ENCODE measurements at places on chromosomes 11 and 22. TPM values are rescaled to one million over a fixed set of nuclear protein-coding genes. Genes with fewer than 3 reads are reported as not detected.

Gene CNGA4
- 0.41 TPM for total RNA-seq

Gene TTC36
- total RNA-seq = 2.4 TPM

Gene ARHGAP20
- total RNA-seq = 47.3 TPM

Gene BRSK2
- total RNA-seq = 35.9 TPM

Gene APIP
- total RNA-seq = 37.9 TPM

Gene SAA2
- 0.41 TPM for total RNA-seq

Gene TRPM5
- not detected for total RNA-seq

Gene DDIAS
- 1.6 TPM for total RNA-seq

Gene MMP12
- total RNA-seq = not detected

Gene DBX1
- not detected for total RNA-seq

DNA sequence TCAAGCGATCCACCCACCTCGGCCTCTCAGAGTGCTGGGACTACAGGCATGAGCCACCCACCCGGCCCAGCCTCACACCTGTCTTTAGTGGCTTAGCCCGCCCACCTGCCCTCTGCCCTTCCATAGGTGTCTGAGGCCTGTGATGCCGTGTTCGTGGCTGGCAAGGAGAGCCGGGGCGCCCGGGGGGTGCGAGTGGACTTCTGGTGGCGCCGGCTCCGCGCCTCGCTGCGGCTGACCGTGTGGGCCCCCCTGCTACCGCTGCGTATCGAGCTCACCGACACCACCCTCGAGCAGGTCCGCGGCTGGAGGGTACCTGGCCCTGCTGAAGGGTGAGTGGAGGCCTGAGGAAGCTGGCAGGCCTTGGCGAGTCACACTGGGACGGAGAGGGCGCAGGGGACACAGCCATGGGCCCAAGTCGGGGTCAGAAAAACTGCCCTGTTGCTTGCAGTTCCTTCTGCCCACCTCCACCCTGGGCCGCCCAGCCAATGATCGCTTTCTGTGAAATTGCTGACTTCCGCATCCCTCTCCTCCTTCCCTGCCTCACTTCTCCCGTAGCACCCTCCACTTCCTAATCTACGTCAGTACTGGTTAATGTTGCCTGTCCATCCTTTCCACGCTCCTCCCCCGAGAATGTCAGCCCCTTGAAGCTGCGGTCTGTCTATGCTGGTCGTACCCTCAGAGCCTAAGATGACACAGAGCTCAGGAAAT is 9.3 kb downstream of the TMEM132A start:
- DNase-seq = no peak

DNA sequence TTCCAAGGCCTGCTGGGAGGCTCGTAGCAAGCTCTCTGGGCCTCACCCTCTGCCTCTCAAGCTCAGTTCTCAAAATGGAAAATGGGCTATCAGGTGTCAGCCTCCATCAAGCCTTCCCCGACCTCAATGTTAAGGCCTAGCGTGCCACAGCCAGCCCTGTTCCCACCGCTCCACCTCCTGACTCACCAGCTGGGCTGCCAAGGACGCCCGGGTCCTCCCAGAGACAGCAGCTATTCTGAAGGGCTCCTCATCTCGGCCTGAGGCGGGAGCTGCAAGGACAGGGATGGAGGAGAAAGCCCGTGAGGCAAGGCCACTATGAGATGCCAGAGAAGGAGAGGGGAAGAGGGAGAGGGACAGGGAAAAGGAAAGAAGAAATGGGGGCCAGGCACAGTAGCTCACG is 19.9 kb downstream of the ARAP1 start:
- no peak for DNase-seq

DNA sequence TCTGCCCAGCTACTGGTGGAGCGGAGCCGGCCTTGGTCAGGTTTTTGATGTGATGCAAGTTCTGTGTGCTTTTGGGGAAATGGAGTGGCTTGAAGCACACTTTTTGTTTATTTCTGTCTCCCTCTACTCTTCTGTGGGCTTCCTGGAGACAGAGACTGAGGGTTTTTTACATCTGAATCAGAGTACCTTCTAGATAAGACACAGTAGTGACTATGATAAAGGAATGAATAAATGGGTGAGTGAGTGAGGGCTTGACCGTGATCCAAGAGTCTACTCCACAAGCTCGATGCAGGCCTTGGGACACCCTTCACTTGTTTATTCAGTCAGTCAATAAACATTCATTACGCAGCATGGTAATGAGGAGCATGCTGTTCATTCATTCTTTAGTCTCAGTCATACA is 125.7 kb downstream of the PKNOX2 start:
- DNase-seq = no peak

- no peak for DNase-seq
These were observed 27.0 kb downstream of the SPATA19 start for GRCh38 chr11:133818302-133818701.

- DNase-seq = no peak
These were observed 615.0 kb upstream of the ARHGAP42 start for GRCh38 chr11:100072131-100072530.

DNA sequence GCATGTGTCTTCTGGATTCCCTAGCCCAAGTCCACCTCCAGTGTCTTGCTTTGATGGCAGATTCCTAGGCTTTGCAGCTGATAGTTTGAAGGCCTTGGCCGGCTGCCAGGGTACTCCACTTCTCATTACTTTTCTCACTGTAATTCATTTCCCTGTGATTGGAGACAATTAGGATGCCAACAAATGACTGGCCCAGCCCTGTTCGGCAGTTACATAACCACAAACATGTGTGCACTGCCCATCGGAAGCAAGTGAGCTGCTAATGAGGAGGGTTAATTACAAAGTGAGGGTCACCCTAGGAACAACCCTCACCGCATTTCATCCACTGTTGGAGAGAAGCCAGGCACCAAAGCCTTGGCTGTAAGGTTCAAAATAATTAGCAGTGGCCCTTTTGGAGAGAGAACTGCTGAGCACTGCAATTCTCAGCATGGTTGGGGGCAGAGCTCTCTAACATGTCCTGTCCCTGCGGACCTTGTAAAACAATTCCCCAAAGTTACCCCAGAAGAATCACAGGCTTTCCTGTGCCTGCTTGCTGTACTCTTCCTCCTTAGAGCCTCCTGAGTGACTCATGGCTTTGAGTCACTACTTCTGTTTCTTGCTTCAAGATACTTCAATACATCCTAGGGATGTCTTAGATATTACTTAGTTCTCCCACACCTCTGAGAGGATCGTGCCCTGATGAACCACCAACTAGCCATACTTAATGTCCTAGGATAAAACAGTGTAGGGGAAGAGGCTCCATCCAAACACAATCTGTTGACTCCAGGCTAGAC is 109.7 kb upstream of the GALNT18 start:
- peak; percentile 18 for DNase-seq

- no peak for DNase-seq
These were observed 454.3 kb downstream of the OPCML start for GRCh38 chr11:133078012-133078411.

- DNase-seq = no peak
These were observed 147.4 kb downstream of the BBOX1 start for GRCh38 chr11:27187848-27188621.

DNA sequence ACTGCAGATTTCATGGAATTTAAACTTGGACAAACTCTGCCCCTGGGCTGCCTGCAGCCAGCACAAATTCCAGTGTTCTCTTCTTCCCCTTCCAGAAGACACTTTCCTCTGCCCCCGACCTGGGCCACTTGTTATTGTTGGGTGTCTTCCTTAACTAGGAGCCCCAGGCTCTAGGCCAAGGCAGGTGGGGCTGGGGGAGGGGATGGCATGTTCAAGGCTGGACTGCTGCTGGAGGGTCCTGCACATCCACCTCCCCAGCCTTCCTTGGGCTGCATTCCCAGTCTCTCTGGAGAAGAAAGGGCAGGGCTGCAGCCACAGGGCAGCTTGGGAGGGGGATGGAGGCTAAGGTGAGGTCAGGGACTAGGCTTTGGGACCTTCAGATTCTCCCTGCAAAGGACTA is 11.5 kb upstream of the SLC22A6 start:
- no peak for DNase-seq

DNA sequence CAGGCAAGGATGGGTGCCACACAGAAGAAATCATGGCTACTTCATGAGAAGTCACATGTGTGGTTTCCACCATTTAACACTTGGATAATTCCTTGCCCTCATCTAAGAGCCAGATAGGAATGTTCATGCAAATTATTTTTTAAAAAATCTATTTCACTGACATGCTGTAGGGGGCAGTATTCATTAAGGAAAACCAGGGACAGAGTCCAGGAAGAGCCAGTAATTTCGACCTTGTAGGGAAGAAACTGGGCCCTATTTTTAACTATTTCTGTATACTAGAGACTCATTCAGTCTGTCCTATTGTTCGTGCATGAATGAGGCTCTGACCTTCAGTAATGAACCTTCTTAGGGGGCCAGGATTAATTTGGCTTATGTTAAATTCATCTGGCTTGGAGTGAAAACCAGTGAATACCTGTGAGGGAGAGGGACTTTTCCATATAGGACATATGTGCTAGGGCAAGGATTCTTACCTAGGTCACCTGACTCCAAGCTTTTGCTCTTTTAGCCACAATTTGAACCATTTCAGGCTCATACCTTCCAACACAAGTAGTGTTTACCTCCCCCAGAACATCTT is 192.7 kb downstream of the NAV2 start:
- peak; percentile 34 for DNase-seq

DNA sequence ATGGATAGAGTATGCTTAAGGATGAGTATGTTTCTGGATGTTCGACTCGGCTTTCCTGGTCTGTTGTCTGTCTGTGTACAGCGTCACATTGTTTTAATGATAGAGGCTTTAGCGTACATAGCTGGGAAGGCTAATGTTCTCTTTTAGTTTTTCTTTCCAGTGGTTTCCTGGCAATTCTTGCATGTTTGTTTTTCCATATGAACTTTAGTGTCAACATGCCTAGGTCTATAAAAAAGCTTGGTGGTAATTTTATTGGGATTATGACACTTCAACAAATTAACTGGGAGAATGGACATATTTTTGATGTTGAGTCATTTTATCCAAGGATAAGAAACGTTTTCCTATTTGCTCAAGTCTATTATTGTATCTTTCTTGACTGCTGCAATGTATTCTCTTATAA is 17.6 kb downstream of the F2 start:
- no peak for DNase-seq

- no peak for DNase-seq
These were observed 57.6 kb downstream of the JRKL start for GRCh38 chr11:96447208-96448110.

DNA sequence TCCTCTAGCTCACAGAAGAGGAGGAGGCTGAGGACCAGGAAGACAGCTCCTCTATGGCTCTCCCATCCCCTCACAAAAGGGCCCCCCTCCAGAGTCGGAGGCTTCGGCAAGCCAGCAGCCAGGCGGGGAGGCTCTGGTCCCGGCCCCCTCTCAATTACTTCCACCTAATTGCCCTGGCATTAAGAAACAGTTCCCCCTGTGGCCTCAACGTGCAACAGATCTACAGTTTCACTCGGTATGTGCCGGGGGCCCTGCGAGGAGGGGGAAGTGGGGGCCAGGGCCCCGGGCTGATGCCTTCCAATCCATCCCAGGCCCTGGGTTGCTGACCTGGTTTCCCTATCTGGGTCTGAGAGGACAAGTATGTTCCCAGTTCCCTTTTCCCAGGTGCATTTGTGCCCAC is 7.9 kb downstream of the FOXR1 start:
- no peak for DNase-seq

DNA sequence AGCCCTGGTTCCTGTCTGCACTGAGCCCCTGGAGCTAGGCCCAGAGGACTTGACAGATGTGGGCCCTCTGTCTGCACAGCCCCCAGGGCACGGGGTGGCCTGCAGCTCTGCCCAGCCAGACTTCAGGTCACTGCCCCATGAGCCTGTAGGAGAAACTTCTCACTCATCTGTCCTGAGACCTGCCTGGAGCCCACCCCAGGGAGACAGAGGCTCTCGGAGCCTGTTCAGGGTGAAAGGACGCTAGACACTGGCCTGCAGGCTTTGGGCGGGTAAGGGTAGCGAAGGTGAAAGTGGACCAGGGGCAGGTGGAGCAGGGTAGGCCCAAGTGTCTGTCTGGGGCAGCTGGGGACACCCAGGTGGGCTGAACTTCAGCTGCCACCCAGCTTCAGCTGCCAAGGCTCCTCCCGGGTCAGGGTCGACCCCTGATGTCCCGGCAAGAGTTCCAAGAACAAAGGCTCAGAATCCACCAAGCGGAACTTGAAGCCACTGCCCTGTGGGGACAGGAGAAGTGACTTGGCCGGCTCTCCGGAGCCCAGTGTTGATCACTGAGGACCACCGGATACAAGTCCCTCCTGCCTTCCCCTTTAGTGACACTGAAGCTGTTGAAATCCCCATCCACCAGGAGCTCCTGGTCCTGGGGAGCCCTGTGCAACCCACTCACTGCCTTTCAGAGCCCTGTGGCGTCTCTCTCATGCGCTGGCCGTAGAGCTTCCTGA is 90.3 kb downstream of the KCNQ1 start:
- DNase-seq = no peak

DNA sequence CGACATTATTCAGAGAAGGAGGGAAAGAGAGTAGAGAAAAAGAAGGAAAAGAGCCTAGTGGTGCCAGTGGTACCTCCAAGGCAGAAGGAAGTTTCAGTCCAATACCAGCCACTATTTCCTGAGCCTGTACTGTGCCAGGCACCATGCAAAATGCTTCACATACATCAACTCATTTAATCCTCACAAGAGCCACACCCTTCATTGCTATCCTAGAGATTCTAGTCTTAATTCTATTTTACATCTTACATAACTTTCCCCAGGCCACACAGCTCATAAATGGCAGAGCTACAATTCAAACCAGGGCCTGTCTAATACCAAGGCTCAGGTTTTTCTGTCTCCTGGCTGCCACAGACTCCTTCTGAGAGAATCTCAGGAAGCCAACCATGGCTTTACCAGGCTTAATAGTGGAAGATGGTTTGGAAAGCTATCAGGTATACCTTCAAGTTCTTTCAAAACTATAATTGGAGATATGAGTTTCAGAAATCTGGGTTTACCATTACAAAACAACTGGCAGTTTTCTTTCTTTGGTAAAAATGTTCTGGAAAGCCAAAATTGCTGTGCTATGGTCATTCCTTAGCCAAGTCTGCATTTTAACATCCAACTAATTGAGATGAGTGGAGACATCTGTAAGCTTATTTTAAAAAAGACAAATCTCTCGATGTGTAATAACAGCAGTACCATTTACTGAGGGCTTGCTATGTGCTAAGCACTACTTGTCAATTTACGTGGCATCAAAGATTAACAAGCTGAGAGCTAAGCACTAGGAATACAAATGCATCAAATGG is 225.1 kb upstream of the PITPNB start:
- no peak for DNase-seq

GRCh38 chr11:84947970-84948580 is 679.1 kb downstream of the DLG2 start:
- DNase-seq = no peak

GRCh38 chr11:132111316-132111715 is 740.9 kb downstream of the NTM start:
- DNase-seq = no peak

Measured in frontal cortex (tissue), 4 donors.